ENCODE measurements at places on chromosomes 2 and 18. TPM values are rescaled to one million over a fixed set of nuclear protein-coding genes. Genes with fewer than 3 reads are reported as not detected.

Gene RND3
- 23.7 TPM for polyA plus RNA-seq

Gene NEU4
- polyA plus RNA-seq, result not detected

Gene KCNF1
- polyA plus RNA-seq, result 0.07 TPM

Gene UGT1A7
- polyA plus RNA-seq, result 1.2 TPM

Gene MFSD2B
- not detected for polyA plus RNA-seq

Gene CABLES1
- 0.09 TPM for polyA plus RNA-seq

Gene REG1B
- not detected for polyA plus RNA-seq

Gene UGT1A4
- polyA plus RNA-seq, result 0.07 TPM

Gene GLI2
- polyA plus RNA-seq, result not detected

Gene HOXD10
- polyA plus RNA-seq, result not detected

Gene IL1F10
- polyA plus RNA-seq, result 0.12 TPM

Gene ALK
- polyA plus RNA-seq, result not detected

Gene C2orf81
- polyA plus RNA-seq, result 1.9 TPM

Gene SP140
- polyA plus RNA-seq, result 0.19 TPM

Gene PKDCC
- 0.07 TPM for polyA plus RNA-seq

Gene KCNG2
- polyA plus RNA-seq, result not detected

Gene SLC20A1
- 101 TPM for polyA plus RNA-seq

Gene QPCT
- 6.4 TPM for polyA plus RNA-seq

Gene GALNT1
- polyA plus RNA-seq, result 18.9 TPM

Gene SCYGR2
- not detected for polyA plus RNA-seq

Gene KLHL30
- polyA plus RNA-seq, result not detected

Gene PMAIP1
- 30.1 TPM for polyA plus RNA-seq

Gene SDC1
- 890 TPM for polyA plus RNA-seq

Gene ADNP2
- polyA plus RNA-seq, result 5.7 TPM

Gene CCDC102B
- 0.09 TPM for polyA plus RNA-seq

Gene SMCHD1
- polyA plus RNA-seq, result 5.2 TPM

Gene HNMT
- polyA plus RNA-seq, result 0.89 TPM

Gene AKAIN1
- not detected for polyA plus RNA-seq

Gene TXNDC2
- polyA plus RNA-seq, result 0.02 TPM

Gene SIX3
- not detected for polyA plus RNA-seq

Gene PSTPIP2
- 13.3 TPM for polyA plus RNA-seq

Gene SLC5A7
- polyA plus RNA-seq, result not detected

Gene LINC00305
- polyA plus RNA-seq, result not detected

Data from foreskin keratinocyte (primary cell).